CD4-positive, alpha-beta T cell (primary cell): ENCODE measurements at places on chromosomes 11 and 22. TPM values are rescaled to one million over a fixed set of nuclear protein-coding genes. Genes with fewer than 3 reads are reported as not detected.

DNA sequence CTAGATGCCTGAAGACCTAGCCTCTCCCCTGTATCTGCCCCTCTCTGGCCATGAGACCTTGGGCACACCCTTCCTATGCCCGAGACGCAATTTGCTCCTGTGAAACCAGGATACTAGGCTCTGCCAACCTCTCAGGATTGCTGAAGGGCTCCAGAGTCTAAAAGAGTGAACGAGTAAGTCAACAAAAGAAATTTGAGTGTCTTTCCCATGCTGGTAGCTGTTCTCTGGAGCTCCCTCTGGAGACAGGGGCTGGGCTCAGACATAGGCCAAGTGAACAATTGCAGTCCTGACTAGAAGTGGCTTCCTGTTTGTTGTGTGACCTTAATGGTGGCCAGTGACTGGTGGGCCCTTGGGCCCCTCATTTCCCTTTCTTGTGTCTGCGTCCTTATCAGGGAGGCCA lies 189.0 kb upstream of the NARS2 start:
- DNase-seq: no peak
- H3K36me3 ChIP-seq: no peaks in the 10 kb centered on the region
- H3K4me1 ChIP-seq: no peaks in the 10 kb centered on the region
- no peak overlapping the region for H3K4me3 ChIP-seq
- no peaks in the 10 kb centered on the region for H3K27me3 ChIP-seq
- H3K27ac ChIP-seq: no peak overlapping the region

DNA sequence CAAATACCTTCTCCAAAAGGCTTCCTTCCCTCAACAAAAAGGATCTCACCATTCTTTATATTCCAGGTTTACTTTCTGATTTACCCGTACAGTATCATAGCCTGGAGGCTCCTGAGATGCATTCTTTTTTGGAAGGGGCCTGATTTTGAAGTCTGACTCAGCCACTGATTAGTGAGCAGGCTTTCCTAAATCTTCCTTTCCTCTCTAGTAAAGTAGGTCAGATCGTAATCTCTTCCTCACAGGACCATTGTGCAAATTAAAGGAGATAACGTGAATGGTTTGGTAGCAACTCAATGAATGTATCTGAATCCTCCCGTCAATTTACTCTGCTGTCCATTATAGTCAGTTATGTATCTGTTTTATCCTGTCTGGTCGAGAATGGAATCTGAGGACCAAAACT lies 227.7 kb upstream of the ANO5 start:
- no peaks in the 10 kb centered on the region for H3K27me3 ChIP-seq
- H3K27ac ChIP-seq: no peak overlapping the region
- H3K36me3 ChIP-seq: no peaks in the 10 kb centered on the region
- no peak for DNase-seq
- no peak overlapping the region for H3K4me3 ChIP-seq

DNA sequence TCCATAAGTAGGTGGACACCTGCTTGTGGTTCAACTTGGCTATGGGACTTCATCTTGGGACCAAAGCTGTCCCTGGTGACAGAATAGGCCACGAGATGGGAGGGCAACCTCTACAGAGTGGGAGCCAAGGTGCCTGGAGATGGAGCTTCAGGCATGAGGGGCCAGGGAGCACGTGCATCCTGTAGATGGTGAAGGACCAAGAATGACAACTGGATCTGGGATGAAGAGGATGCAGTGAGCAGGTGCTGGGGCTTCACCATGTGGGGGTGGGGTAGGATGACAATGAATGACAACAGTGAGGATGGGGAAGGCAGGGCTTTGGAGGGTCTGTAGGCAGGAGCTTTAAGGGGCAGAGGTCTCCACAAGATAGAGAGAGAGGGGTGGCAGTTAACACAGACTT lies 372.0 kb upstream of the B3GAT1 start:
- H3K36me3 ChIP-seq: no peaks in the 10 kb centered on the region
- no peak for DNase-seq
- H3K27ac ChIP-seq: no peak overlapping the region

GRCh38 chr22:46076651-46077339 lies 73.5 kb upstream of the PPARA start:
- peaks cover 37% of the 10 kb centered on the region for H3K4me1 ChIP-seq
- no peaks in the 10 kb centered on the region for H3K27me3 ChIP-seq
- no peak for DNase-seq
- H3K4me3 ChIP-seq: no peak overlapping the region

GRCh38 chr22:49712195-49712791 lies 115.4 kb downstream of the BRD1 start:
- peaks cover 19% of the 10 kb centered on the region for H3K27me3 ChIP-seq
- no peaks in the 10 kb centered on the region for H3K4me1 ChIP-seq
- H3K27ac ChIP-seq: no peak overlapping the region
- no peak for DNase-seq

DNA sequence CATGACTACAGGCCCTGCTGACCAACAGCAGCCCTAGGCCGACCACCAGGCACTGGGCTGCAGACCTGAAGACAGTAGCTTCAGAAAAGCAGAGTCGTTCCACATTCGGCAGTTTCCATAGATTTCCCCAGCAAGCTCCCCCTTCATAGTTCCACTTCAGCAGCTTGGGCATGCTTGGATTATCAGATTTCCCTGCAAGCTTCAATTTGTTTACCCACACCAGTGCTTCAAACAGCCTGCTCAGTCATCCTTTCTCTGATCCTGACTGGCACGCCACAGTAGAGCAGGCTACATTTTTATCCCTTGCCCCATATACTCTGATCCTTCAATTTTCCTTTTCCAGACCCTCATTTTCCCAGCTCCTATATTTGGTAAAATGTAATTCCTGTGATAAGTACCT lies 51.1 kb upstream of the CFAP300 start:
- no peak overlapping the region for H3K27ac ChIP-seq
- DNase-seq: no peak
- H3K27me3 ChIP-seq: no peaks in the 10 kb centered on the region

- H3K27me3 ChIP-seq: no peaks in the 10 kb centered on the region
- H3K4me3 ChIP-seq: no peak overlapping the region
- H3K4me1 ChIP-seq: peaks cover 36% of the 10 kb centered on the region
These were observed 43.1 kb upstream of the TH start for GRCh38 chr11:2214527-2215229.

GRCh38 chr11:60700689-60701468 lies 1.5 kb downstream of the MS4A8 start:
- H3K36me3 ChIP-seq: no peaks in the 10 kb centered on the region
- no peak overlapping the region for H3K27ac ChIP-seq
- DNase-seq: no peak
- no peaks in the 10 kb centered on the region for H3K4me1 ChIP-seq
- H3K27me3 ChIP-seq: no peaks in the 10 kb centered on the region

DNA sequence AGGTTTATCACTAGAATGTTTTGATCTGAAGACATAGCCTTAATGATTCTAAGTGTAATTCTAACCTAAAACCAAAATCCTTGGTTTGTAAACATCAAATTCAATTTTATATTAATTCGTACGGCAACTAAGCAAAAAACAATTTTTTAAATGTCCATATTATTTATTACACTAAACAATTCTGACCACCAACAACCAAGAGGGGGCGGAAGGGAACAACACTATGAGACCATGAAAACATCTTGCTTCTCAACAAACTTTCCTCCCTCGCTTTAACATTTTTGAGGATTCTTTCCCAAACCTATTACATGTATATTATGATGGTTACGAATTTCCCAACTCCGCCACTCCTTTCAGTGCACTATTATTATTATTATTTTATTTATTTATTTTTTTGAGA lies 6.5 kb upstream of the UCP2 start:
- no peak overlapping the region for H3K4me3 ChIP-seq
- DNase-seq: no peak
- H3K4me1 ChIP-seq: peaks cover 37% of the 10 kb centered on the region
- H3K27me3 ChIP-seq: no peaks in the 10 kb centered on the region
- H3K27ac ChIP-seq: no peak overlapping the region

GRCh38 chr11:72254299-72254993 lies 10.5 kb upstream of the PHOX2A start:
- no peak for DNase-seq
- peaks cover 5% of the 10 kb centered on the region for H3K27me3 ChIP-seq
- no peak overlapping the region for H3K27ac ChIP-seq
- H3K4me3 ChIP-seq: no peak overlapping the region
- no peaks in the 10 kb centered on the region for H3K36me3 ChIP-seq
- no peaks in the 10 kb centered on the region for H3K4me1 ChIP-seq

GRCh38 chr11:35742707-35743454 lies 80.3 kb downstream of the TRIM44 start:
- no peaks in the 10 kb centered on the region for H3K36me3 ChIP-seq
- DNase-seq: no peak
- no peaks in the 10 kb centered on the region for H3K4me1 ChIP-seq
- no peaks in the 10 kb centered on the region for H3K27me3 ChIP-seq

DNA sequence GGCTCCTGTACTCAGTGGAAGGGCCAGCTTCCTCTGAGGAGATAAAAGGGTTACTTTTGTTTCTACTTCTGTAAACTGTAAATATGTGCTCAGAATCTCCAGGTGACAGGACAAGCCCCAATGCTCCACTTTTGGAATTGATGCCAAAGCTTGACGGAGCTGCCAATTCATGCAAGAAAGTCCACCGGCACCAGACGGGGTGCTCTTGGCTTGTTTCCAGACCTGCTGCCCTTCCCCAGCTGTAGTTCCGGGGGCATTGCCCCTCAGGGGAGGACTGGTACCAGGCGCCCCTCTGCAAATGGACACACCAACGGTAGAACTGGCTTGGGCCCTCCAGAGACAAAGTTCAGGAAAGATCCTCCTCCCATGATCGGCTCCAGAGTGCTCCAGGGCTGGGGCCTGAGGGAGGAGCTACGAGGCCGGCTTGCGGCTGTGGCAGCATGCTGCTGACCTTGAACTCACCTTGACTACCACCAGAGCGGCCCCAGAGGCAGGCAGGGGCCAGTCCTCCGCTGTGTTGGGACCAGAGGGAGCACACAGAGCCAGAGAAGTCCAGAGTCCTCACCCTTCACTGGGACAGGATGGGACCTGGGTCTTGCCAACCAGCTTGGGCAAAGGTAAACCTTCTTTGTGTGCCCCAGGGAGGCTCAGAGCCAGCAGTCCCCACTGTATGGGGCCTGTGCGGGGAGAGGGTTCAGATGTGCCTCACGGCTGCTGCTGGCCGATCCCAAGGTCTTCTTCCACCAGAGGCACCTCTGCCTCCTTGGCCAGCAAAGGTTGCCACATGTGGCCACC lies 17.8 kb upstream of the OAF start:
- no peak overlapping the region for H3K4me3 ChIP-seq
- DNase-seq: no peak
- H3K4me1 ChIP-seq: no peaks in the 10 kb centered on the region
- no peaks in the 10 kb centered on the region for H3K36me3 ChIP-seq
- no peak overlapping the region for H3K27ac ChIP-seq
- peaks cover 3% of the 10 kb centered on the region for H3K27me3 ChIP-seq

DNA sequence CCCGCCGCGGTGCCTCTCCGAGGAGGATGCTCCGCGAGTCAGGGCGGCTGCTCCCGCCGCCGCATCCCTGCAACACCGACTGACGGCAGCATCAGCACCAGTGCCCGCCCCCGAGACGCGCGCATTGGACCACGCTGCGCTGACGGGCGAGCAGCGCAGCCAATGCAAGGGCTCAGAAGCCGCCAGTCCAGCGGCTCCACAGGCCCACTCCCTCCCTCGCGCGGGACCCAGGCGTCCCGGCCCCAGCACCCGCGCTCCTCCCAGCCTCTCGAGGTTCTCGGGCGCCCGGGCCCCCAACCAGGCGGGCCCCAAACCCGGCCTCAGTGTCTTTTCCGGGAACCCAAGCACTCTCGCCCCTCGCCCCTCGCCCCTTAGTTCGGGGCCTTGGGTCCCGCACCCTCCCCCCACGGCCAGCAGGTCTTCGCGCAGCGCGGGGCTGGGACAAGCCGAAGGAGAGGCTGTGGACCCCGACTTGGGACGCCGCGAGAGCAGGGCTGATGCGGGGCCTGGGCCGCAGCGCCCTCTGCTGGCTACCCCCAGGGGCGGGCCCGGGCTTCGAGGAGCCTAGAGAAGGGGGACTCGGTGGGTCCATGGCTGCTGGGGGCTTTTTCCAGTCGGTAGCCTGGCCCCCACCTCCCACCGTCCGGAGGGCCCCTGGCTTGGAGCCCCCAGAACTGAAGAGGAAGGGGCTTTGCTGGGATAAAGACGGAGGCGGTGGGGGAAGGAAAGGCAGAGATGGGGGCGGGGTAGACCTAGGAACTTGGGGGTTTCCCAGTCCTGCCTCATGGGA lies at the start of gene NRXN2:
Gene NRXN2 (minus strand): TSS at position 81 of the 790 bp plus-strand sequence. CDS start 9,498 bp downstream, outside the sequence.
- DNase-seq: peak; percentile 95
- peaks cover 16% of the 10 kb centered on the region for H3K36me3 ChIP-seq
- H3K4me3 ChIP-seq: peak within 1 kb of the TSS; percentile 66
- H3K4me1 ChIP-seq: peaks cover 15% of the 10 kb centered on the region
- peak within 1 kb of the TSS; percentile 61 for H3K27ac ChIP-seq
- peaks cover 21% of the 10 kb centered on the region for H3K27me3 ChIP-seq

- no peak overlapping the region for H3K27ac ChIP-seq
- no peak for DNase-seq
- no peak overlapping the region for H3K4me3 ChIP-seq
- H3K27me3 ChIP-seq: no peaks in the 10 kb centered on the region
- no peaks in the 10 kb centered on the region for H3K36me3 ChIP-seq
- H3K4me1 ChIP-seq: no peaks in the 10 kb centered on the region
These were observed 24.3 kb upstream of the OR8D2 start for GRCh38 chr11:124344346-124344745.

- H3K36me3 ChIP-seq: no peaks in the 10 kb centered on the region
- no peak overlapping the region for H3K27ac ChIP-seq
- no peak overlapping the region for H3K4me3 ChIP-seq
These were observed 205.4 kb upstream of the SNX19 start for GRCh38 chr11:131121426-131122333.

- no peaks in the 10 kb centered on the region for H3K27me3 ChIP-seq
- no peak overlapping the region for H3K4me3 ChIP-seq
- H3K27ac ChIP-seq: peak overlapping the region; percentile 4
- DNase-seq: no peak
- no peaks in the 10 kb centered on the region for H3K36me3 ChIP-seq
These were observed 56.6 kb downstream of the FAM83F start for GRCh38 chr22:40051322-40051721.

DNA sequence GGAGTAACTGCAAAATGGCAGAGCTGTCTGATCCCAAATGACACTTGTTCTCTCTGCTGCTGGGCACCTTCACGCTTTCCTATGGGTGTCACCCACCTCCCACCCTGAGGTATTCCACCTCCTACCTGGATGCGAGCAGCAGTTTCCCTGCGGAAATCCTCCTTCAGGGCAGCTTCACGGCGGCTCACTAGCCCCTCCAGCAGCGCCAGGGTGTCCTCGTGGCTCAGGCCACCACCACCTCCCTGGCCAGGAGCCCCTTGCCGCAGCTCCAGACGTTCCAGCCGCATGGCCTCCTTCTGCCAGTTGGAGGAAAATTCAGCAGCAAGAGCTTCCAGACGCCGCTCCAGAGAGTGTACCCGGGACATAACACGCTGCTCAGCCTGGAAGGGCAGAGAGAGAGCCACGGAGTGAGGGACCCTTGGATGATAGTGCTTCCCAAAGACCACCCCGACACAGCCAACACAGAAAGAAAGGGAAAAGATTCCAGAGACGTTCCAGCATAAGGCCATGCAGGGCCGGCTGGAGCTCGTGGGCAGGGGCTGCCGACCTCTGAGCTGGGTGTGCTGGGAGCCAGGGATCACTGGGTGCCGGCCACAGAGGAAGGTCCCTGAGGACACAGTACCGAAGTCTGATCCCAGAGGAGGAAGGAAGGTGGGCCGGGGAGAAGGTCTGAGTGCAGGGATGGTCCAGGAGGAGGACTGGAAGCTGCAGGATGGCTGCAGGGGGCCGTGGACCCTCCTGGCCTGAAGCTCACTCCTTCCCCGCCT lies 13.4 kb downstream of the SUN2 start:
- H3K27me3 ChIP-seq: no peaks in the 10 kb centered on the region
- peaks cover 79% of the 10 kb centered on the region for H3K4me1 ChIP-seq
- peak overlapping the region; percentile 26 for H3K27ac ChIP-seq
- H3K36me3 ChIP-seq: peaks cover 100% of the 10 kb centered on the region

- H3K4me3 ChIP-seq: no peak overlapping the region
- H3K4me1 ChIP-seq: no peaks in the 10 kb centered on the region
- no peaks in the 10 kb centered on the region for H3K27me3 ChIP-seq
These were observed 479.0 kb downstream of the NELL1 start for GRCh38 chr11:21148376-21148775.

Gene APOL4
- not detected for total RNA-seq

Gene DNAJB7
- total RNA-seq: not detected

Gene CRYBB3
- not detected for total RNA-seq

Gene OR8G1
- not detected for total RNA-seq
